ENCODE measurements at places on chromosomes 16 and 17. TPM values are rescaled to one million over a fixed set of nuclear protein-coding genes. Genes with fewer than 3 reads are reported as not detected.

KRT36 gene
- total RNA-seq = not detected

KRT20 gene
- total RNA-seq = 111 TPM

LGALS9B gene
- 23.1 TPM for total RNA-seq

SLC6A4 gene
- 127 TPM for total RNA-seq

NOTUM gene
- total RNA-seq = not detected

DNA sequence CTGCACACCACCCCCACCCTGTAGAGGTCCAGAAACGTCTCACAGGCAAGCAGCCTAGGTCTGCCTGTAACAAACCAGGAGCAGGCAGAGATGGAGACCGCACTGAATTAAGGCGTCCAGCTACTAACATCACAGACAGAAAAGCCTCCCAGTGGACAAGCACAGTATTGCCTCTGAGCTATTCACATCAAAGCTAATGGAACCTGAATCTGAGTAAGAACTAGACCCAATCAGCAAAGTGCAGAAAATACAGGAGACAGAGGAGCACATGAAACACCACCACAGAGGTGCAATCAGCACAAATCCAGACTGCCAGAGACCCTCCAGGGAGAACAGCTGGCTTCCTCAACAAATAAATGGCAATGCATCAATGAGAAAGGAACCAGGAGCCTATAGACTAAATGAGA lies 22.2 kb upstream of the PEMT start:
- no peak overlapping the region for H3K4me3 ChIP-seq
- no peak overlapping the region for H3K27ac ChIP-seq
- H3K27me3 ChIP-seq = no peaks in the 10 kb centered on the region
- H3K4me1 ChIP-seq = no peaks in the 10 kb centered on the region

- H3K4me1 ChIP-seq = no peaks in the 10 kb centered on the region
- H3K27ac ChIP-seq = no peak overlapping the region
- no peaks in the 10 kb centered on the region for H3K27me3 ChIP-seq
- no peak overlapping the region for H3K4me3 ChIP-seq
- no peak for DNase-seq
- no peaks in the 10 kb centered on the region for H3K36me3 ChIP-seq
Measured at GRCh38 chr17:11363565-11364117, 122.6 kb downstream of the SHISA6 start.

GRCh38 chr17:48740537-48740936 lies 12.0 kb upstream of the HOXB13 start:
- H3K4me3 ChIP-seq = no peak overlapping the region
- H3K4me1 ChIP-seq = no peaks in the 10 kb centered on the region
- H3K27ac ChIP-seq = no peak overlapping the region
- DNase-seq = no peak

DNA sequence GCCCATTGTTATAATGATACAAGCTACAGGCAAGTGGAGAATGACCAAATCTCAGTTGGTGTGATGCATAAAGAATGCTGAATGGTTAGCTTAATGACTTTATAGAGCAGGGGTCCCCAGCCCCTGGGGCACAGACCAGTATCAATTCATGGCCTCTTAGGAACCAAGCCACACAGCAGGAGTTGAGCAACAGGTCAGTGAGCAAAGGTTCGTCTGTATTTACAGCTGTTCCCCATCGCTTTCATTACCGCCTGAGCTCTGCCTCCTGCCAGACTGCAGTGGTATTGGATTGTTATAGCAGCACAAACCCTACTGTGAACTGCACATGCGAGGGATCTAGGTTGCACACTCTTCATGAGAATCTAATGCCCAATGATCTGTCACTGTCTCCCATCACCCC lies 114.0 kb upstream of the ZFHX3 start:
- no peak overlapping the region for H3K27ac ChIP-seq
- no peaks in the 10 kb centered on the region for H3K36me3 ChIP-seq
- no peak for DNase-seq

GRCh38 chr17:44900894-44901293 lies 1.6 kb upstream of the EFTUD2 start:
- no peak overlapping the region for H3K27ac ChIP-seq
- H3K27me3 ChIP-seq = no peaks in the 10 kb centered on the region
- H3K36me3 ChIP-seq = no peaks in the 10 kb centered on the region
- H3K4me1 ChIP-seq = peaks cover 26% of the 10 kb centered on the region

DNA sequence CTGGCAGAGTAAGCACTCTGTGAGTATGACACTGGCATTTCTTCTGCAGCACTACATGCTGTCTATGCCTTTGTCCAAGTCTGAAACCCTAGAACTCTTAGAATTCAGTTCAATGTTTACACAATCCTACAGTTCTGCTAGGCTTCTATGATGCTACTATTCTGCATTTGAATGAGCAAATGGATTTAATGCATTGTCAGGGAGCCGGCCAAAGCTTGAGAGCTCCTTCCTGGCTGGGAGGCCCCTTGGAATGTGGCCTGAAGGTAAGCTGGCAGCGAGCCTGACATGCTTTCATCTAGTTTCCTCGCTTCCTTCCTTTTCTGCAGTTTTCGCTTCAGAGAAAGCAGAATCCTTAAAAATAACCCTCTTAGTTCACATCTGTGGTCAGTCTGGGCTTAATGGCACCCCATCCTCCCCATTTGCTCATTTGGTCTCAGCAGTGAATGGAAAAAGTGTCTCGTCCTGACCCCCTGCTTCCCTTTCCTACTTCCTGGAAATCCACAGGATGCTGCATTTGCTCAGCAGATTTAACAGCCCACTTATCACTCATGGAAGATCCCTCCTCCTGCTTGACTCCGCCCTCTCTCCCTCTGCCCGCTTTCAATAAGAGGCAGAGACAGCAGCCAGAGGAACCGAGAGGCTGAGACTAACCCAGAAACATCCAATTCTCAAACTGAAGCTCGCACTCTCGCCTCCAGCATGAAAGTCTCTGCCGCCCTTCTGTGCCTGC lies at the start of gene CCL2:
Gene CCL2 (plus strand): TSS at position 635 of the 730 bp plus-strand sequence. CDS start 65 bp downstream, at position 700.
- peaks cover 16% of the 10 kb centered on the region for H3K4me1 ChIP-seq
- peak within 1 kb of the TSS; percentile 17 for H3K4me3 ChIP-seq
- peak; percentile 26 for DNase-seq
- no peaks in the 10 kb centered on the region for H3K27me3 ChIP-seq
- peak within 1 kb of the TSS; percentile 61 for H3K27ac ChIP-seq

- no peak for DNase-seq
- no peaks in the 10 kb centered on the region for H3K27me3 ChIP-seq
- no peaks in the 10 kb centered on the region for H3K36me3 ChIP-seq
Measured at GRCh38 chr17:73290399-73291259, 21.2 kb downstream of the CDC42EP4 start.

- H3K27ac ChIP-seq = no peak overlapping the region
- DNase-seq = peak; percentile 90
- no peaks in the 10 kb centered on the region for H3K27me3 ChIP-seq
Measured at GRCh38 chr17:76523084-76524037, 14.1 kb downstream of the CYGB start.

GRCh38 chr16:46756772-46757171 lies 8.6 kb upstream of the MYLK3 start:
- DNase-seq = no peak
- H3K27ac ChIP-seq = no peak overlapping the region
- no peaks in the 10 kb centered on the region for H3K36me3 ChIP-seq
- no peak overlapping the region for H3K4me3 ChIP-seq
- no peaks in the 10 kb centered on the region for H3K27me3 ChIP-seq
- no peaks in the 10 kb centered on the region for H3K4me1 ChIP-seq

DNA sequence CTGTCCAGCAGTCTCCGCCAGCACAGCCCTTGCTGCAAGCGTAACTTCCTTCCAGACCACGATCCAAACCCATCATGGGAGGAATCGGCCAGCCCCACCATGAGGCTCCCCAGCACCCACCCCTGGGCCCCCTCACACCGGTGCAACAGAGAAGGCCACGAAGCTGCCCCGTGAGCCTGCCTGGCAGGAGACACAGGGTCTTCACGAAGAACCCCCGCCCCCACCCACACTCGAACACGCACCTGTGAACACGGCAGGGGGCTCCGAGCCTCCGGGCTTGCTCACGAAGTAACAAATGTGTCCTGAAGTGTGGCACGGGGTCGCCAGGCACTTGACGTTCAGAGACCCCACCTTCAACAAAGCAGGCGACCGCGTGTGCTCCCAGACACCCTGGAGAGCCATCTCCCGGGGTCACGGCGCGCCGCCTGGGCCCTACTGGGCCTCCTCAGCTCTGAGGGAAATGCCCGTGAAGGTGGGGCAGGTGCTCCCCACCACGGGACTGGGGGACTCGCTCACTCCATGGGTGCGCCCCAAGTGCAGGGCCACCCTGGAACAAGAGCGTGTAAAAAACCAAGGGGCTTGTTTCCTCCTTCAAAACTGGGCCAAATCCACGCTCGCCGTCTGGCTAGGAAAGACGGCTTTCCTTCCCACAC lies 7.6 kb downstream of the HAGH start:
- H3K27ac ChIP-seq = no peak overlapping the region
- no peaks in the 10 kb centered on the region for H3K27me3 ChIP-seq
- no peak overlapping the region for H3K4me3 ChIP-seq

Data from Peyer's patch (tissue), 4 donors.